Caki2 (cell line): ENCODE measurements at places on chromosomes 2 and 18. TPM values are rescaled to one million over a fixed set of nuclear protein-coding genes. Genes with fewer than 3 reads are reported as not detected.

GRCh38 chr18:26429535-26430226 is 118.7 kb downstream of the KCTD1 start:
- DNase-seq, result peak; percentile 57

SERPINB10 gene
- total RNA-seq, result not detected in 2 replicates

DNA sequence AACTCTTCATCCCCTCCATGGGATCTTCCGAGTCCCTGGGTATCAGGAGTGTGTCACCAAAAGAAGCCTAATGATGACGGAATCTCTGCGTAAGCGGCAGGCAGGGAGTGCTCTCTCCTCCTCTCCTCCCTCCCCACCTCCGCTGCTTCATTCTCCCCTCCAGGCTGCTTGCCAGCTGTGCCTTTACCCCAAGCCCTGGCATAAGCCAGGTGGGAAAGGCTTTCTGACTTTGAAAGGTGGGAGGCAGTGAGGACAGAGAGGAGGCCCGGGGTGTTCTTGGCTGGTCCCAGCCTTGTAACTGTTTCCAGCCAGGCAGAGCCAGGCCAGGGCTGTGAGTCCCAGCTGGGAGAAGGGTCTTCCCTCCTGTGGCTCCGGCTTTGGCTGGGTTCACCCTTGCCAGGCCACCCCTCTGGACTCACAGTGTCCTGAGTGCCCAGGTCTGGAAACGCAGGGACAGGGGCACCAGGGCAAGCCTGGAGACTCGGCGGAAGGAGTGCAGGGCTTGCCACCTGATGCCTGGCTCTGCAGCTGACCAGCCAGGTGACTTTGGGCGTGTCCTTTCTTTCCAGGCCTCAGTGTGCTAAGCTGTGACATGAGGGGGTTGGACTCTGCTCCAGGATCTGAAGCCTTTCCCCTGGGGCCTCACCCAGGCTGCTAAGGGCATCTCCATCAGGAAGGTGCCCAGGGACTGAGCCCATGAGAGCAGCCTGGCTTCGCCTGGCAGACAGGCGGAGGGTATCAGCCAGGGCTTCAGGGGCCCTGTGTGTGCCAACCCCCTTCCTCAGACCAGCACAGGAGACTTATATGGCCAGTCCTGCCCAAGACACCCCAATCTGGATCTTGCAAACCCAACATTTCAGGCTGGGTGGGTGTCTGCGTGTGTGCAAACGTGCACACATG is 32.7 kb upstream of the HPCAL1 start:
- no peak for DNase-seq

DNA sequence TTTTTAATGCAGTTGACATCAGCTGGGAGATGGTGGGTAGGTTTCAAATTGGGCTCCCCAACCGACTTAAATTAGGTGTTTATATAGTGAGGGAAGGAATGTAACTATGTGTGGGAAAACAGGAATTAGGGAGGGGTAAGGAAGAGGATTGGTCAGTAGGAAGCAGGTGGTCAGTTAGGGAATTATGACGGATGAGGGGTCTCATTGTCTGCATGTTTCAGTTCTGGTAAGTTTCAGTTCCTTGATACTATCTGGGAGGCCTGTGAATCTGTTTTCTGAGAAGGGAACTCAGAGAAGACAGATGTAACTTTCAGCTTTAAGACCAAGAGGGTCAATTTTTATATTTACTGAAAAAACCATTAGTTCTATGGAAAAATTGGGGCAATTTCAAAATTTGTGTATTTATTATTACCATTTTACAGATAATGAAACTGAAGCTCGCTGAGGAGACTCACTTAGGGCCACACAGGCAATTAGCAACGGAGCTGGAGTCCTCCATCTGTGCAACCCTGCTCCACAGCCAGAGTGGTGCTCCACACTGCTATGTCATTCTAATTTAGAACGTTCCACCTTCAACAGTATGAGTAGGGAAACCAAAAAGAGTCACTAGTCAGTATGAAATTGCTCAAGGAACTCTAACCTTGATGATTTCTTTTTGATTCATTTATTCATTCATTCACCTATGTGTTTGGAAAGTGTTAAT is 36.0 kb upstream of the CCDC195 start:
- no peak for DNase-seq

GRCh38 chr2:40394597-40394996 is 57.3 kb downstream of the SLC8A1 start:
- DNase-seq, result no peak

- peak; percentile 63 for DNase-seq
Observed at GRCh38 chr2:67825476-67825875, 237.3 kb downstream of the C1D start.

- DNase-seq, result no peak
Observed at GRCh38 chr2:19838616-19839015, 63.2 kb downstream of the TTC32 start.

SULT1C3 gene
- not detected in 2 replicates for total RNA-seq

GRCh38 chr2:128154225-128154624 is 63.2 kb downstream of the UGGT1 start:
- no peak for DNase-seq
